ENCODE measurements at places on chromosomes 3 and 15. TPM values are rescaled to one million over a fixed set of nuclear protein-coding genes. Genes with fewer than 3 reads are reported as not detected.

- H3K4me1 ChIP-seq = no peaks in the 10 kb centered on the region
- no peak for DNase-seq
- H3K27ac ChIP-seq = no peak overlapping the region
- H3K4me3 ChIP-seq = no peak overlapping the region
These were observed 40.4 kb upstream of the ACKR4 start for GRCh38 chr3:132556508-132557159.

GRCh38 chr3:139319428-139320402 is 24.1 kb upstream of the MRPS22 start:
- DNase-seq = no peak
- no peak overlapping the region for H3K27ac ChIP-seq
- peaks cover 11% of the 10 kb centered on the region for H3K27me3 ChIP-seq

- H3K4me1 ChIP-seq = no peaks in the 10 kb centered on the region
- peak; percentile 37 for DNase-seq
- H3K27ac ChIP-seq = no peak overlapping the region
- no peaks in the 10 kb centered on the region for H3K36me3 ChIP-seq
- H3K27me3 ChIP-seq = no peaks in the 10 kb centered on the region
These were observed 461.5 kb upstream of the PPP2R3A start for GRCh38 chr3:135503760-135504686.

DNA sequence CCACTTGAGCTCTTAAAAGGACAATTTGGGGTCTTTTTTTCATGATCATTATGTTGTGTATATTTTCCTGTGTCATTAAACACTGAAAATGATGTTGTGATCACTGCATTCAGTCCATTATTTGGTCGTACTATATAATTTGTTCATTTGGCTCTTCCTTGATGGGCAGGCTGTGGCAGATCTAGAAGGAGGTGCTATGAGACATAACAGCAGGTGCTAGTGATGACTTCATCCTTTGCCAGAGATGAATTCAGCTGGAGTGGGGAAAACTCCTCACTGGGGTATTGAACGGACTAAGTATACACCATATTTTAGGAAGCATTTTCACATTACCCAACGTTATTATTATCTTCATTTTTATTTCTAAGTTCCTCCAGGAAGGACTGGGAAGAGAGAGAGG is 12.0 kb downstream of the CMTM7 start:
- H3K4me3 ChIP-seq = no peak overlapping the region
- H3K4me1 ChIP-seq = peaks cover 74% of the 10 kb centered on the region
- DNase-seq = no peak
- no peaks in the 10 kb centered on the region for H3K27me3 ChIP-seq

GRCh38 chr15:80693682-80694610 is 1.2 kb upstream of the ABHD17C start:
- no peak for DNase-seq
- no peaks in the 10 kb centered on the region for H3K36me3 ChIP-seq
- H3K27me3 ChIP-seq = peaks cover 30% of the 10 kb centered on the region
- H3K27ac ChIP-seq = peak overlapping the region; percentile 82

DNA sequence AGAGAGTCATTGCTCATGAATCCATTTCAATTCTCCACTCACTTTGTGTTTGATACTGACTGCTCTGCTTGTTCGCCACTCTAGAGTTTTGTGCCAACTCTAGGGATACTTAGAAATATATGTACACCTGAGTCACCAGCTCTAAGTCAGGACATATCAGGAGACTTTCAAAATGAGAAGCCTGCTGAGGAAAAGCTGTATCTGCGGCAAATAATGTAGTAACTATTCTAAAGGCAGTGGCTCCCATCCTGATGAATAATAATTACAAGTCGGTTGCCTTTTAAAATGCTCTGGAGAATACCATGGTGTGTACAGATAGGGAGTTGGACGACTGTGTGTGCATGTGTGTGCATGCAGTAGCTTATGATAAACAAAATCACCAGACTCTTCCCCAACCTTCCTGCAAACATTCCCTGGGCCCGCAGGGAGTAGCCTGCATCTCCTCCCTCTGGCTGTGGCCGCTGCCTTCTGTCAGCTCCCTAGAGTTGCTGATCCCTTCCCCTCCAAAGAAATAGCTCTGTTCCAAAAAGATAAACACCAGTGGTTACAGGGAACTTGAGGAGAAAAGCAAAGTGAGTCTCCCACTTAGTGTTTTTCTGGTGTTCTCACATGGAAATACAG is 346.3 kb upstream of the UMPS start:
- no peaks in the 10 kb centered on the region for H3K36me3 ChIP-seq
- H3K27ac ChIP-seq = no peak overlapping the region
- H3K4me1 ChIP-seq = no peaks in the 10 kb centered on the region

GRCh38 chr15:61092361-61093157 is 136.5 kb downstream of the RORA start:
- no peak overlapping the region for H3K4me3 ChIP-seq
- no peak overlapping the region for H3K27ac ChIP-seq
- no peaks in the 10 kb centered on the region for H3K36me3 ChIP-seq
- DNase-seq = no peak
- peaks cover 8% of the 10 kb centered on the region for H3K27me3 ChIP-seq
- no peaks in the 10 kb centered on the region for H3K4me1 ChIP-seq

DNA sequence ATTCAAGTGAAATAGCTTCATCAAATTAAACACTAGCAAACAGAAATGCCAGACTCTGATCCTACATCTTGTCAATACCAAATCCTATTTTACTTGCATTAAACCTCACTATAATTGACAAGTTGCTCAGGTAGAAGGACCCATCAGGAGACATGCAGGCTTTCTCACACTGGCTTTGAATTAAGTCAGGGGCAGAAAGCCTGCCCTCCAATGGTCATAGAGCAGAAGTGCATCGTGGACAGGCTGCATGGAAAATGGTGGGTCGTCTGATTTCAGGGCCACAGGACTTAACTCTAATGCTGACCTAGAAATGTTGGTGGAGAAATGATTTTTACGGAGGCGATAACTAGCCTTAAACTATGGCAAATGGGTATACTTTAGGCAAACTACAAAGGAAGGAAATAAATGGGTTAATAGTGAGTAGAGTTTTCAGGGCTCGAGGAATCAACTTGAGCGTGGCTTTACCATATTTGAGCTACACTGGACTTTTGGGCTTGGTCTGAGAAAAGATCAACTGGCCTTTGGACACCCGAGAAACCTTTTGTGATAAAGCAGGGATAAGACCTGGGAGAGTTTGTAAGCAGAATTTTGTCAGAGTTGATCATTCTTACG is 283.9 kb downstream of the GRM7 start:
- no peaks in the 10 kb centered on the region for H3K36me3 ChIP-seq
- H3K4me1 ChIP-seq = no peaks in the 10 kb centered on the region

DNA sequence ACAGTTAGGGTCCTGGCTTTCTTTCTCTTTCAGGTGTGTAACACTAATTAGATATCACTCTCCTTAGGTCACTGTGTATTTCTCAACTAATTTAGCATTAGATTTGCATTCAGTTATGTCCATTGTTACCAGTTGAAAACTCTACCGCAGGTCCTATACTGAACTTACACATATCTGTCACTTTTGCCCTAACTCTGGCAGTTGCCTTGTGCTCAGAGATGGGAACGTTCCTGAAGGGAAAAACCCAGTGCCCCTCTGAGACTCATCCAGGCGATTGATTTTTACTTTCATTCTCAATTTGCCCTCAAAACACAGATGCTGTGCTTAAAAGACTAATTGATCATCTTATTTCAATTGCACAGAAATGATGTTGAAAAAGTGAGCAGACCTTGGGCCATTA is 249.1 kb downstream of the ALCAM start:
- H3K36me3 ChIP-seq = no peaks in the 10 kb centered on the region
- H3K4me3 ChIP-seq = no peak overlapping the region
- no peaks in the 10 kb centered on the region for H3K27me3 ChIP-seq
- H3K27ac ChIP-seq = no peak overlapping the region
- DNase-seq = no peak

DNA sequence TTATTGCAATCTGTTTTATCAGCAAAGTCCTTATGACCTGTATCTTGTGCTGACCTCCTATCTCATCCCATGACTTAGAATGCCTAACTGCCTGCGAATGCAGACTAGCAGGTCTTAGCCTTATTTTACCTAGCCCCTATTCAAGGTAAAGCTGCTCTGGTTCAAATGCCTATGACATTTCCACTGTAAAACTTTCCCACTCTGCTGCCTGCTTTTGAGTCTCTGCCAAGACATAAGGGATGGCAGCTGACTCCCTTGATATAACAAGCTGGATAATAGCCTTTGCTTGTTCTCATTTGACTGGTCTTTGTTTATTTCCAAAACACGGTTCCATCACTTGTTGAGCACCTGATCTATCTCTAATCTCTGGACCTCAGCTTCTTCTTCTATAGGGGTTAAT is 131.9 kb upstream of the STRIT1 start:
- H3K36me3 ChIP-seq = no peaks in the 10 kb centered on the region
- DNase-seq = no peak
- no peak overlapping the region for H3K4me3 ChIP-seq
- no peaks in the 10 kb centered on the region for H3K4me1 ChIP-seq

DNA sequence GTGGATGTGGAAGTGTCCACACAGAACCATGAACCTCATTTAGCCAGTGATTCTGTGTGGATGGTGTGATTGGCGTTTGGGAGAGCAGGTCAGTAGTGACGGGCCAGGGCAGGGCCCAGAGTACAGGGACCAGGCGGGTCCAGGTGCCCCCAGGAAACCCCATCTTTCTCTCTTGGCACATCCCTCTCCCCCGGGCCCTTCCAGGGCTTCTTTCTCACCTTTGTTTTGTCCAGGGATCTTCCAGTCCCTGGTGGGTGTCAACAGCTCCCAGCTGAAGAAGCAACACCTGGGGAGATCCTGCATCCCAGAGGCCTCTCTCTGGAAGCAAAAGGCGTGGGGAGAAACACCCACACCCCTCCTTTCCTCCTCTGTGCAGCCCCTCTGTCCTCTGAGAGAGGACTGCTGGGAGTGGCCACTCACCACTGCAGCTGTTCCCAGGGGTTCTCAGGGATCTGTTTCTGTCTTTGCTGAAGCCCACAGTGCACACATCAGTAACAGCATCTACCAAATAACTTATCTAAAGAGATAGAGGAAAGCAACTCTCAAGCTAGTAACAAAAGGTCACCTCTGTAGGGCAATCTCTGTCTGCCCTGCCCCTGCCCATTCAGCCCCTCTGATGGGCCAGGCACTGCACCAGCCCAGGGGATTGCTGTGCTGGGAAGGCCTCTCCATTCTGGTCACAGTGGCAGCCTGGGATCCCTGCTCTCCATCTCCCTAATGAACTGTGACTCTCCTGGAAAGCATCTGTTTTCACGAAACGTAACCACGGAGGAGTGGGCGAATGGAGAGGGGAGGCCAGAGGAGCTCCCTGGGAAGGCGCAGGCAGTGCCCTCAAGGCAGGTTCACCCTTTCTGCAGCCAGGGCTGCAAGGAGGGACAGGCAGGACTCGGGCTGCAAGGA is 98.3 kb upstream of the ALDH1A3 start:
- H3K36me3 ChIP-seq = no peaks in the 10 kb centered on the region
- no peaks in the 10 kb centered on the region for H3K4me1 ChIP-seq
- DNase-seq = peak; percentile 1
- H3K27me3 ChIP-seq = no peaks in the 10 kb centered on the region
- no peak overlapping the region for H3K27ac ChIP-seq
- H3K4me3 ChIP-seq = no peak overlapping the region

GRCh38 chr15:100693451-100693850 is 91.1 kb downstream of the ASB7 start:
- no peak overlapping the region for H3K27ac ChIP-seq
- H3K4me1 ChIP-seq = no peaks in the 10 kb centered on the region
- H3K27me3 ChIP-seq = peaks cover 30% of the 10 kb centered on the region
- no peak overlapping the region for H3K4me3 ChIP-seq

- H3K27ac ChIP-seq = peak overlapping the region; percentile 81
- H3K4me3 ChIP-seq = peak overlapping the region; percentile 80
- no peak for DNase-seq
- H3K36me3 ChIP-seq = no peaks in the 10 kb centered on the region
- H3K27me3 ChIP-seq = peaks cover 39% of the 10 kb centered on the region
These were observed 36.1 kb upstream of the EPHB3 start for GRCh38 chr3:184525337-184526087.

DNA sequence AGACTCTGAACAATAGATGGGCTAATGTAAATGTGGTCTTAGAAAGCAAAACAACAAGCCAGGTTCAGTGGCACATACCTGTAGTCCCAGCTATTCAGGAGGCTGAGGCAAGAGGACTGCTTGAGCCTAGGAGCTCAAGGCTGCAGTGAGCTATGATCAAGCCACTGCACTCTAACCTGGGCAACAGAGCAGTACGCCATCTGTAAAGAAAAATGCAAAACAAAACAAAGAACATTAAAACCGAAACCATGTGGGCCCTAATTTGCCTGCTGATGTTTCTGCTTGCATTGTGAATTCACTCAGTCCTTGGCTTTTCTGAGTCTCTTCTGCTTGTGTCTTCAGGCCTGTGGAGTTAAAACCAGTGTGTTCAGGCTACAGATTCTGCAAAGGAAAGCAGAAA is 56.7 kb downstream of the CCNL1 start:
- peak overlapping the region; percentile 84 for H3K27ac ChIP-seq
- H3K27me3 ChIP-seq = no peaks in the 10 kb centered on the region

DNA sequence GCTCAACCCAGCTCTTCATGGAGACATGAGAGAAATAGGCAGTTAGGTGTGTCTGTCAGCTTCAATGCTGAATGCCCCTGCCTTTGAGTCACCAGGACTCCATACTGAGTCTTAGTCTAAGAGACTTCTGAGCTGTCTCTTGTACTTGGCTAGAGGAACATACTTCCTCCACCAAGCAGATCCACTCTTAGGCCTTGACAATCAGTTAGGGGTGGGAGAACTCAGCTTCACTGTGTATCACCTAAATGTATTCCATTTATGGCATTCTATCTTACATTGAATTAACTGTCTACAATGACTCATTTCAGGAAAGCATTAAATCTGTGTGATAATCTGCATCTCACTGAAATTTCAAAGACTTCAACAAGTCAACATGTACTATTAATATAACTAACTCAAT is 66.0 kb downstream of the STAC start:
- no peaks in the 10 kb centered on the region for H3K36me3 ChIP-seq
- no peak overlapping the region for H3K27ac ChIP-seq
- no peaks in the 10 kb centered on the region for H3K4me1 ChIP-seq
- H3K27me3 ChIP-seq = no peaks in the 10 kb centered on the region

- no peaks in the 10 kb centered on the region for H3K27me3 ChIP-seq
- no peak overlapping the region for H3K4me3 ChIP-seq
- peak overlapping the region; percentile 11 for H3K27ac ChIP-seq
- no peaks in the 10 kb centered on the region for H3K36me3 ChIP-seq
- DNase-seq = no peak
These were observed 20.5 kb downstream of the MRPS11 start for GRCh38 chr15:88487796-88488523.

- H3K4me1 ChIP-seq = peaks cover 21% of the 10 kb centered on the region
- H3K36me3 ChIP-seq = no peaks in the 10 kb centered on the region
- peaks cover 23% of the 10 kb centered on the region for H3K27me3 ChIP-seq
- peak overlapping the region; percentile 84 for H3K4me3 ChIP-seq
- no peak for DNase-seq
- H3K27ac ChIP-seq = peak overlapping the region; percentile 14
These were observed 891 bp upstream of the DMXL2 start for GRCh38 chr15:51623386-51623938.

GRCh38 chr3:58573640-58574039 is 3.6 kb downstream of the FAM107A start:
- H3K4me1 ChIP-seq = peaks cover 3% of the 10 kb centered on the region
- peaks cover 6% of the 10 kb centered on the region for H3K27me3 ChIP-seq
- H3K27ac ChIP-seq = no peak overlapping the region
- DNase-seq = no peak
- H3K36me3 ChIP-seq = no peaks in the 10 kb centered on the region

- no peak overlapping the region for H3K27ac ChIP-seq
- H3K4me3 ChIP-seq = no peak overlapping the region
- H3K27me3 ChIP-seq = no peaks in the 10 kb centered on the region
- DNase-seq = no peak
These were observed 286.4 kb downstream of the EPHB1 start for GRCh38 chr3:135081451-135081850.

The SERPINI1 gene
- 2.1 TPM for total RNA-seq

The PDZRN3 gene
- not detected for total RNA-seq

The GATM gene
- 1.6 TPM for total RNA-seq

The GPR15 gene
- 31.0 TPM for total RNA-seq

The TPRG1 gene
- total RNA-seq = 1.7 TPM

The GPR149 gene
- not detected for total RNA-seq

The KCNMB2 gene
- not detected for total RNA-seq

The FSIP1 gene
- 0.48 TPM for total RNA-seq

The IL5RA gene
- total RNA-seq = not detected
